ENCODE measurements at places on chromosomes 3 and 15. TPM values are rescaled to one million over a fixed set of nuclear protein-coding genes. Genes with fewer than 3 reads are reported as not detected.

Gene PPM1L
- 24.6 TPM for total RNA-seq

Gene NR1I2
- total RNA-seq, result 0.32 TPM

Gene SCAMP2
- 69.4 TPM for total RNA-seq

Gene CD200
- 17.0 TPM for total RNA-seq

Gene ACTRT3
- total RNA-seq, result 1.5 TPM

Gene CSNK1G1
- total RNA-seq, result 12.6 TPM

Gene KLHL40
- not detected for total RNA-seq

Gene ACKR4
- total RNA-seq, result 1.1 TPM

Gene GTF2A2
- 20.3 TPM for total RNA-seq

Gene PTH1R
- total RNA-seq, result 38.2 TPM

Gene ARIH1
- 61.1 TPM for total RNA-seq

Gene RHOV
- total RNA-seq, result 8.5 TPM

Gene NPHP3
- total RNA-seq, result 53.0 TPM

Gene TARS3
- total RNA-seq, result 25.3 TPM

Gene IMPG2
- total RNA-seq, result 0.32 TPM

Gene ATRIP
- 8.2 TPM for total RNA-seq

Gene TMOD3
- 31.4 TPM for total RNA-seq

Gene BTLA
- total RNA-seq, result 0.98 TPM

Gene TNFSF10
- 155 TPM for total RNA-seq

Gene GOLGA6D
- not detected for total RNA-seq

Gene SLC28A2
- not detected for total RNA-seq

Gene P2RY13
- 2.5 TPM for total RNA-seq

Gene ADAMTS9
- 19.4 TPM for total RNA-seq

Gene MAP2K5
- total RNA-seq, result 13.8 TPM

Gene ZBTB47
- total RNA-seq, result 45.2 TPM

Gene SLC22A13
- total RNA-seq, result 0.48 TPM

Gene TMC3
- 1.6 TPM for total RNA-seq

Gene GABPB1
- total RNA-seq, result 14.6 TPM

Gene MST1R
- 11.9 TPM for total RNA-seq

Gene IL17RC
- 59.6 TPM for total RNA-seq

Gene CYP8B1
- not detected for total RNA-seq

Gene KLF15
- total RNA-seq, result 36.3 TPM

Gene NPAP1
- total RNA-seq, result not detected

Gene IQSEC1
- total RNA-seq, result 26.9 TPM

Gene RAB27A
- total RNA-seq, result 21.3 TPM

Gene ARL14
- not detected for total RNA-seq

Gene C3orf85
- not detected for total RNA-seq

Gene GOLGA8S
- total RNA-seq, result not detected

Gene HTR3E
- total RNA-seq, result not detected

Gene CCR2
- total RNA-seq, result 2.2 TPM

Gene TNFAIP8L3
- total RNA-seq, result 2.5 TPM

Gene FANCD2OS
- not detected for total RNA-seq

Gene C3orf52
- 8.5 TPM for total RNA-seq

Gene LEKR1
- 2.3 TPM for total RNA-seq

Gene REC114
- not detected for total RNA-seq

Gene SERPINI2
- not detected for total RNA-seq

Gene AGBL1
- not detected for total RNA-seq

Gene CHRD
- total RNA-seq, result 20.3 TPM

Gene GOLGA8B
- 180 TPM for total RNA-seq

Gene SHQ1
- 9.6 TPM for total RNA-seq

Gene RASGRF1
- total RNA-seq, result not detected

Gene ARMC8
- total RNA-seq, result 82.0 TPM

Gene LRRIQ4
- not detected for total RNA-seq

Gene SPTSSB
- total RNA-seq, result 2.0 TPM

Gene PLEKHO2
- total RNA-seq, result 21.1 TPM

Gene RNF7
- 80.5 TPM for total RNA-seq

Gene GHSR
- total RNA-seq, result not detected
